ENCODE measurements at places on chromosomes 7 and 10. TPM values are rescaled to one million over a fixed set of nuclear protein-coding genes. Genes with fewer than 3 reads are reported as not detected.

ASB15 gene
- not detected for total RNA-seq

RHEB gene
- total RNA-seq, result 46.1 TPM

NME8 gene
- total RNA-seq, result not detected

ALOX5 gene
- not detected for total RNA-seq

MYO1G gene
- 0.07 TPM for total RNA-seq
